ENCODE measurements at places on chromosomes 11 and 22. TPM values are rescaled to one million over a fixed set of nuclear protein-coding genes. Genes with fewer than 3 reads are reported as not detected.

The AKIP1 gene
- total RNA-seq, result 49.3 TPM

The WT1 gene
- total RNA-seq, result 1.4 TPM

DNA sequence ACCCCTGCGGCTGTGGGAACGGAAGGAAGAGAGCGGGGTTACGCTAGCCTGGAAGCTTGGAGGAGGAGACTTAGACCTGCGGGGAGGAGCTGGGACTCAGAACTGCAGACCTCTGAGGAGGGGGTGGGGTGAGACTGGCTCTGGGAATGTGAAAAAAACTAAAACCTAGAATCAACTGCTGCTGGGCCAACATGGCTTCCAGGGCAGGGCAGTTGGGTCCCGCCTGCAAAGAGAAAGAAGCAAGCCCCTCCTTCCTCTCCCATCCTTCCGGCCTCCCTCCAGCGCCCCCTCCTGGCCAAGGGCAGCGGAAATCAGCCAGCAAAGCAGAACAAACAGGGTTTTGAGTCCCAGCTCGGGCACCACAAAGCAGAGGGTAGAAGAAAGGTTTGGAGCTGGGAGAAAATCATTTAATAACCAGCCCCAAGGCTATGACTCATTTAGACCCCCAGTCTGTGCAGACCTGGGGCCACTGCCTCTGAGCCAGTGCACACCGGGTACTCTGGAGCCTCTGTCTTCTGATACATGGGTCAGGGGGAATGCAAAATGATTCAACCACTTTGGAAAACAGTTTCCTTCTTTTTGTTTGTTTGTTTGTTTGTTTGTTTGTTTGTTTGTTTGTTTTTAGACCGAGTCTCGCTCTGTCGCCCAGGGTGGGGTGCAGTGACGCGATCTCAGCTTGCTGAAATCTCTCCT, 7.3 kb upstream of the NCF4 start:
- no peak for DNase-seq

DNA sequence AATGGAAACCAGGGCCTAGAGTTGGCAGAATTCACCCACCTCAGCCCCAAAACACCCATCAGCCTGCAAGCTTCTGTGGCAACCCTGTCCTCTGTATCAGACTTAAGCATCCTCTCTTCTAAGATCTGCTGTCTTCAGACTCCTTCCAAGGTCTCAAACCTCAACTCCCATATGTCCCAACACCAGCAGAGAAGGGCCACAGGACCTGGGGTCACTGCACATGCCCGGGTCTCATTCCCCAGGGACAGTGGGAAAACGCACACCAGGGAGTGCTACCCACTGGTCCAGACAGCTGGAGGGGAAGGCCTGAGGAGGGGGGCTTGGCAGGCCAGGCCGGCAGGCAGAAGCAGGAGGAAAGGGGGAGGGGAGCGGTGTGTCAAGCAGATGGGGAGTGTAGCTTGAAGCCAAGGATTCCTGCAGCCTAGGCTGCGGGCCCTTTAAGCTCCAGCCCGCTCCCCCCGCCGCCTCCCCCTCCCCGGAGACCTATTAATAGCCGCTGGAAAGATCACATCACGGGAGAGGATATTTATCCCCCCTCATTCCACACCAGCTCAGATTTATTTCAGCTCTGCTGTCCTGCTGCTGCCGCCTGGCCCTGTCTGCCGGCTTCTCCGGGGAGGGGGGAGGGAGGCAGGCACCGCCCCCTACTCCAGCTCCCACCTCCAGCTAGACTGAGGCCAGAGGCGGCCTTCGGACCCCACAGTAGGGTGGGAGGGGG, 16.7 kb downstream of the BCL9L start:
- no peak for DNase-seq

The MS4A4E gene
- not detected for total RNA-seq

GRCh38 chr22:32331918-32332725, 25.5 kb upstream of the RFPL3 start:
- DNase-seq, result no peak

The OR52I1 gene
- total RNA-seq, result not detected

GRCh38 chr11:111540114-111540936, at the start of gene LAYN:
TSS of gene LAYN (plus strand) at chr11:111540720. CDS start at chr11:111540844, 124 bp downstream.
- DNase-seq, result no peak

The HTR3B gene
- not detected for total RNA-seq

GRCh38 chr11:8034604-8035190, 46.3 kb upstream of the TUB start:
- no peak for DNase-seq

The ADORA2A gene
- 60.6 TPM for total RNA-seq

DNA sequence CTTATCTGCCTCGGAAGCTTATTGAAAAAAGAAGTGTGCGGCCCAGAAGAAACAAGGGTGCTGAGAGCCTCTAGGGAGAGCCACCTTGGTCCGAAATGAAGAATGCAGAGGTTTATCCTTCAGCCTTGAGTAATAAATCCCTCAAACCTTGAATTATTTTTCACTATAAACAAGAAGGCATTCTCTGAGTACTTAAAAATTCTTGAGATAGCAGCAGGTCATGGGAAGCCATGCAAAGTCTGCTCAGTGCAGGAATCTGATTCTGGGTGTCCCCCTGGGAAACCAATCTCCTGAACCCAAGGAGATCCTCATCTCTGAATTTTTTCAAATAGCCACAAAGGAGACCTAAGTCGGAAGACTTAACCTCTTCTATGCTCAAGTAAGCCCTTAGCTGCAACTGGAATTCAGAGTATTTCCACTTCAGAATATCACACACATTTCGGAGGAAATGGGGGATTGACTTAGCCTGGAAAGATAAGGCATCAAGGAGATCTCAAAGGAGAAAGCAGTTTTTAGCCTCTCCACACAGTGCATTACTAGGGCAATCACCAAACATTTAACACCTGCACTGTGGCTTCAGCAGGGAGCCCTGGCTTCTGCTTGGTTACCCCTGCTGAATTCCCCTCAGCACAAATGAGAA, 365.0 kb downstream of the ETS1 start:
- DNase-seq, result no peak

GRCh38 chr22:32999039-32999815, 59.0 kb downstream of the SYN3 start:
- no peak for DNase-seq

DNA sequence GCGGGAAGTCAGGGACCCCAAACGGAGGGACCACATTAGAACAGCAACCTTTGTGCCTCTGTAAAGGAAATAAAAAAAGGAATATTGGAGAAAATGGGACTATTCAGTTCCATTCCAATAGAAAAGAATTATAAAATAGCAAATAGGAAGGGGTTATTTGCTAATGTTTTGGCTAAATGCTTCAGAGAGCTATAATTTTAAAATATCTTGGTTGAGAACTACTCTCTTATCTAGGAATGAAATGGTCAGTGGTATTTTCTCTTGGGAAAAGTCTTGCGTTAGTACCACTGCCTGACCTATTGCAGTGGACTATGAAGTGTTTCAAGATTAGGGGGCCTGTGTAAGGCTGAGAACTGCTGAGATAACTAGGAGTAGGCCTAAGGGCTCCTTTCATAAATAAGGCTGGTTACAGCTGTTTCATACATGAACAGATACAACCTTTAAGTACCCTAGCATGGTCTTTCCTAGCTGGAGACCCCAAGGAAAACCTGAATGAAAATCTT, 6.9 kb upstream of the WEE1 start:
- DNase-seq, result no peak

Data from glomerular endothelial cell (primary cell).